Urinary bladder (tissue), 4 donors: ENCODE measurements at places on chromosomes 1 and 21. TPM values are rescaled to one million over a fixed set of nuclear protein-coding genes. Genes with fewer than 3 reads are reported as not detected.

GRCh38 chr1:111731956-111732355 lies 7.2 kb downstream of the INKA2 start:
- DNase-seq, result no peak

- no peak for DNase-seq
These were observed 14.1 kb upstream of the STXBP3 start for GRCh38 chr1:108732398-108732797.

The OR6K3 gene
- not detected for total RNA-seq

The NBPF20 gene
- total RNA-seq, result 4.4 TPM

GRCh38 chr21:14290576-14290975 lies 74.6 kb downstream of the RBM11 start:
- no peak for DNase-seq

DNA sequence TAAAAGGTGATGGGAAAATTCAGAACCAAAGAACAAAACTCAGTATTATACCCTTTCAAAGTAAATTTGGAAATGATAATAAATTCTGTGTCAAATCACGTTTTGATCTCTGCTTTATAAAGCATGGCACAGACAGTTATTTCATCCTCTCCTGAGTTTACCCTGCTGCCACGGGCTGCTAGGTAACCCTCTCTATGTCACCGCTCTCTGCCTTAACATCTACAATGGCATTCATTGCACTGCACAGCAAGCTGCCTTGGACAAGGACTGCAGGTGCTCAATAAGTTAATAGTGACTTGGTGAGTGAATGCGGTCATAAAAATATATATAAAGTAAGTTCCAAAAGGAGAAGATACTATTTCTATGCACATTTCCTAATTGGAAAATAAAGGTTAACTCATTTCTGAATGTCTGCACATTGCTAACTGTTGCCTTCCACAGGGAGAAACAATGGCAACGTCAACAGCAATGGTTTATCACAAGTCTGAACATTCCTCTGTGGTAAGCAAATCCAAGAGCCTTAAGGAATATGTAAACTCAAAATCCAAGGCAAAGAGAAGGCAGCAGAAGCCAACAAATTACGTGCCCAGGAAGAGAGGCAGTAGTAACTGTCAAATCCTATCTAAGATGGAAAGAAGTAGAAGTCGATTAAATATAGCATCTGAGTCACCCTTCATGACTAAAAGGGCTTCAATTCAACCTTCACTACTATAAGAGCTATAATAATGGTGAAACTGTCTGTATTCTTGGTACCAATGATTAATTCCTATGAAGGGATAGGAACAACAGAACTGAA lies 19.4 kb downstream of the FYB2 start:
- DNase-seq, result no peak

DNA sequence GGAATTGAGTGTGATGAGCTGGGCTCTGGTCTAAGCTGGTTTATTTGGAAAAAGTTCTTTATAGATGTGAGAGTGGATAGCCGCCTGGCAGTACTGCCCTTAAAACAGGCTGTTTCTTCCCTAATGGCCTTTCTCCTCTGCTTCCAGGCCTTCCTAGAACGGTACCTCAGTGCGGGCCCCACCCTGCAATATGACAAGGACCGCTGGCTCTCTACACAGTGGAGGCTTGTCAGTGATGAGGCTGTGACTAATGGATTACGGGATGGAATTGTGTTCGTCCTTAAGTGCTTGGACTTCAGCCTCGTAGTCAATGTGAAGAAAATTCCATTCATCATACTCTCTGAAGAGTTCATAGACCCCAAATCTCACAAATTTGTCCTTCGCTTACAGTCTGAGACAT lies 49.2 kb downstream of the VANGL1 start:
- DNase-seq, result no peak

DNA sequence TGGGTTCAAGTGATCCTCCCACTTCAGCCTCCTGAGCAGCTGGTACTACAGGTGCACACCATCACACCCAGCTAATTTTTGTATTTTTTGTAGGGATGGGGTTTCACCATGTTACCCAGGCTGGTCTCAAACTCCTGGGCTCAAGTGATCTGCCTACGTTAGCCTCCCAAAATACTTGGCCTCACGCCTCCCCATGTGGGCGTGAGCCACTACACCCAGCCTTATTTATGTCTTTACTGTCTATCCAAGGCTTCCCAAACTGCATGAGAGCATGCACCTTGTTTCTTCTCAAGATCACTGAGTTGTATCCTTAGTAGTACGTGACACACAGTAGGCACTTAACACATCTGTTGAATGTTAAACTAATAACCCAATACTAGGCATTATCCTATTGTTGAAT lies 14.2 kb downstream of the WASF2 start:
- no peak for DNase-seq

The ITLN2 gene
- total RNA-seq, result not detected

GRCh38 chr1:61092642-61093041 lies 10.3 kb downstream of the NFIA start:
- no peak for DNase-seq

DNA sequence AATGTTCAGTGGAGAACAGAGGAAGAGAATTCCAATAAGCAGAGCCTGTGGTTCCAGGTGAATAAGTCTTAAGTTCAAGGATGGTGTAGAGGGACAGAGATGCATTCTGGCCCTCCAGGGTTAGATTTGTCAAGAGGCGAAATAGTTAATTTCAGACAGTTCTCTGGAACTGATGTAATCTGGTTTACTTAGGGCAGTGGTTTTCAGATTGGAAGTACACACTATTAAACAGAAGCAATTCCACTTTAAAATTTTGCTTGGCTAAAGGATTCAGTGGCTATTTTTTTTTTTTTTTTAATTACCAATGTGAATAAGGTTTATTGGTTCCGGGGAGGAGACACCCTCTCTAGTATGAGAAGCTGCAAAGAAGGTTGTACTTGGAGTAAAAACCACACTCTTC lies 25.3 kb upstream of the MYOCOS start:
- DNase-seq, result no peak

The TRIM33 gene
- total RNA-seq, result 87.7 TPM

GRCh38 chr1:230866171-230867070 lies 1.9 kb downstream of the C1orf198 start:
- no peak for DNase-seq

The PKNOX1 gene
- 19.2 TPM for total RNA-seq

DNA sequence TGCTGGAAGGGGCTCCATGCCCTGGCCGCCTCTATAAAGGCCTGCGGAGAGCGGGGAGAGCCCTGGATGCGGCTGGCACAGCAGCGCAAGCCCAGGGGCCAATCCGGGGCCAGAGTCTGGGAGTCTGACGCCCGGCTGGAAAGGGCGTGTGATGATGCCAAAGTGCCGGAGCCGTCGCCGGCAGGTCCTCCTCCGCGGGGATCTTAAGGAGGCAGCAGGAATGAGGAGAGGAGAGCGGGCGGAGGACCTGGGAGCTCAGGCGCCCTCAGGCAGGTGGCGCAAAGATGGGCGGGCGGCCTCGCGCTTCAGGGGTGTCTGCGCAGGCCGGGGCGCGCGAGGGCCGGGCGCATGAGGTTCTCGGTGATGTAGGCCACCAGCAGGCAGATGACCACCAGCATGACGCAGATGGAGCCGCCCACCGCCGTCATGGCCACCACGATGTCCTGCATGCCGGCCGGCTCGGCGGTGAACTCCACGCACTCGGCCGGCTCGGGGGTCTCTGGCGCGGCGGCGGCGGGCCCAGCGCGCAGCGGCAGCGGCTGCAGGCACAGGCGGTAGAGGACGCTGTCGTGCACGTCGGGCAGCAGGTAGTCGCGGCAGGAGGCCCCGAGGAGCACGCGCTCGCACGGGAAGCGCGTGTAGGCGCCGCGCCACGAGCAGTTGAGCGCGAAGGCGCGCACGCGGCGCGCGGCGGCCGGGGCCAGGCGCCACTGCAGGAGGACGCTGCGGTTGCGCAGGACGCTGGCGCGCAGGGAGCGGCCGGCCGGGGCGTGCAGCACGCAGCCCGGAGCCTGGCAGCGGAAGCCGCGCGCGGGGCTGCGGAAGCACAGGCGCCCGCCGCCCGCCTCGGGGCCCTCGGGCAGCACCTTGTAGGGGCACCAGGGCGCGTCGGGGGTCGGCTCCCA lies 653 bp downstream of the FNDC10 start:
- no peak for DNase-seq

The CHI3L2 gene
- total RNA-seq, result 0.26 TPM

DNA sequence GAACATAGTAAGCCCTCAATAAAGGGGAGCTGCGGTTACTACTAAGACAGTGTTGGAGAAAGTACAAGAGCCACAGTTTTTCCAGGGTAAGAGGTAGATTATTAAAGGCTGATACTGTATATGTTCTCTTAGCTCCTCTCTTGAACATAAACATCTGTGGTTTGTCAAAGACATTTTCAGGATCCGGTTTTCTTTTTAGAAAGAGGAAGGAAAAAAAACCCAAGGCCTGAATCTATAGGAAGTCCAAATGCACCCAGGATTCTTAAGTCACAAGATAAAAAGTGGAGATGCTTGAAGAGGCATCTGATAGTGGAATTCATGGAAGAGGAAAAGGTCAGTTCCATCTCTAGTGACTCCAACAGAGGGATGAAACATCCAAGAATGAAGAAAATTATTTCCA lies 24.6 kb upstream of the SLC45A3 start:
- no peak for DNase-seq

DNA sequence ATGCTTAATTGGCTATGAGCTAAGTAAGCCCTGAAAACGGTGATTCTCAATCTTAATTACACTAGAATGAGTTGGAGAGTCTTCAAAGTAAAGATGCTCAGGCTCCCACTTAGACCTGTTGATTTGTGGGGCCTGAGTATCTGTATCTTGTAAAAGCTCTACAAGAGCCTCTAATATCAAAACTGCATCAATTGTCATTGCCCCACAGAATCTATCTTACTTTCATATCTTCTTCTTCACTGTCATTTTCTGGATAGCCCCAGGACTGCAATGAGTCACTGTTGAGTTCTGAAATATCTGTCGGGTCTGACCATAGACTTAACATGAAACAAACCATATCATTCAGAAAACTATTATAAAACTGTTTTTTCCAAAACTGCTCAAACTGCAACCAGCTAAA lies 102.8 kb upstream of the SERTAD4 start:
- DNase-seq, result no peak

DNA sequence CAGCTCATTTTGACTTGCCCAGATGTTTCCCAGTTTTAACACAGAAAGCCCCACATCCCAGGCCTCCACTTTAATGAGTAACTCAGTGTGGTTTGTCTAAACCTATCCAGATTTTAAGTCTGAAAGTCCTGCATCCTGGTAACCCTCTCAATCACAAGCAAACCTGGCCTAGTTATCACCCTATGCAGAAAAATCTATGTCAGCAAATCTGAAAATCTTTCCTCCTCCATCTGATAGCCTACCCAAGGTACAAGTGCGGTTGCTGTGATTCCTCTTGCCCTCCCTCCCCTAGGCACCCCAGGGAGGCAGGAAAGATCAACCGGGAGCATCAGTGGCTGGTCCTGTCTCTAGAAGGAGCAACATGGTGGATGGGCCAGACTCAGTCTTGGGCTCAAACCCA lies 163.7 kb downstream of the IGSF21 start:
- no peak for DNase-seq

DNA sequence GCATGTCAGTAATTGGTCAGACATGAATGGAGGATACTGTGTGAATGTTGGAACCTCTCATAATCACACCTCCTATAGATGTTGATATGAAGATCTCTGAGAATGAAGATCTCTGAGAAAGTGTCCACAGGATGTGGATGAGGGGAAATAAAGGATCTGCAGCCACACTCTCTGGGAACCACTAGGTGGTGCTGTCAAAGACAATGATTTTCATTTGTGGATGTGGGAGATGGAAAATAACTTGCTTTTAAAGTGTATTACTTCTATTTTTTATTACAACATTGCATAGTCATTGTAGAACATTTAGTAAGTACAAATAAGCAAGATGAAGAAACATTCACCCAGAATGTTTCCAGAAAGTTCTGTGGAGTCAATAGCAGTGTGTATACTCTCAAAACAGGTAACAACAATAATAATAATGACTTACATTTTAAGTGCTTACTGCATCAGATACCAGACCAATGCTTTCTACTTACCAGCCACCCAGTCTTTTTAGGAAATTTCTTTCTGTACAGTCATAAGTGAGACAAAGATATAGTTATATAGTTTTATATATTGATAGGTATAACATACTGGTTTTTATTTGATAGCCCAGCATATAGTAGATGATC lies 128.2 kb downstream of the ATG4C start:
- no peak for DNase-seq

GRCh38 chr1:115023593-115023992 lies 6.0 kb upstream of the TSHB start:
- no peak for DNase-seq

GRCh38 chr1:2535455-2535854 lies 5.4 kb upstream of the HES5 start:
- DNase-seq, result no peak

DNA sequence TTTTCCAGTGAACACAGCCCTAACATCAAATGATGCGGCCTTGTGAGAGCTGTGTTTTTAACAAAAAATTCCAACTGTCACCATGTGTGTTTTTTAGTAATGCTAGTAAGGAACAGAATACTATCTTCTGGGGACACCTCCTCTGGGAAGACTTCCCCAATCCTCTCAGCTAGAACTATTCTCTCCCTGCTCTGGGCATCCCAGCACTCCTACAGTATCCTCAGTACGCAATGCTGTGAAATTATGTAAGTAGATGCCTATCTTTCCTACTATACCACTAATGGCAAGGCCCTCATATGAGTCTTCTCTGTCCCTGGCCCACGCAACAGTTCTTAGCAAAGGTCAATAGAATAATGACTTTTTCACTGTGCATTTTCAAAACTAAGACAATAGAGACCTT lies 19.5 kb upstream of the TTC39A start:
- no peak for DNase-seq

- DNase-seq, result no peak
These were observed 280.1 kb upstream of the C1orf174 start for GRCh38 chr1:4179914-4180735.

DNA sequence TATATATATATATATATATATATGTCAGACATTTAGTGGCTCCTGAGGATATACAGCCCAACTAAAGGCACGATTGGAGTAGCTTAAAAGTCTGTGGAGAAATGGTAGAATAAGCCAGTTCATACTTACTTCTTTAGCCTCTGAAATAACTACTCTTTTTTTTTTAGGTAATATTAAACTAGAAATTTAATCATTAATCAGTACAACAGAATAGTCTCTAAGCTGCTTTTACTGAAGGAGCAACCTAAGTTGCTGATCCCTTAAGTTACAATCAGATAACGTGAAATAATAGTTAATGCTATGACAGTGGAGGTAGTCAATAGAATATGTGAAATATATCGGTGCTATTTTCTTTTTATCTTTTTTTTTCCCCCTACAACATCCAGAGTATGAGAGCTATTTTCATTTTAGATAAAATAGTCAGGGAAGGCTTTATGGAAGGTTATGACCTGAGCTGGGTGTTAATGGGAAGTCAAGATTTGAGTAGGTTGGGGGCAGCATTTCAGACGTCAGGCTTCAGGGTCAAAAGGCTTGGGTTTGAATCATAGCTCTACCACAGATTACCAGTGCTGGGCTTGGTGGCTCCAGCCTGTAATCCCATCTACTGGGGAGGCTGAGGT lies 15.6 kb downstream of the ZMPSTE24 start:
- DNase-seq, result no peak

The IL20 gene
- total RNA-seq, result not detected
